Posterior vena cava (tissue), 2 donors: ENCODE measurements at places on chromosomes 13 and 19. TPM values are rescaled to one million over a fixed set of nuclear protein-coding genes. Genes with fewer than 3 reads are reported as not detected.

Gene DNAJB1
- 63.2 TPM for total RNA-seq

GRCh38 chr19:45508861-45509691, 1.8 kb downstream of the VASP start:
- DNase-seq = peak; percentile 96

GRCh38 chr19:18414504-18415177, 4.6 kb upstream of the SSBP4 start:
- no peak for DNase-seq

DNA sequence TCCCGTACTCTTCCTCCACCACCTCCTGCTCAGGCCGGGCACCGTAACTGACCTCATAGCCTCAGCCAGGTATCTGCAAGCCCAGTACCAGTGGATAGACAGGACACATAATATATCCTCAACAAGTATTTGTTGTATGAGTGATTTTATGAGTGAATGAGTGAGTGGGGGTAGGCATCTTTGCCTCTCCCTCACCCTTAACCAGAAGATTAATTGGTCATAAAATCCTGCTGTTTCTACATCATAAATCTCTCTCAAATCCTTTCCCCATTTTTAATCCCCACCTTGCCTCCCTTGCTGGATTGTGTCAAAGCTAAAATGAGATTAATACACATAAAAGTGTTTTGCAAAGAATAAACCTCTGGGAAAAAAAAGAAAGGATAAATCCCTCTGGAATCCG, 44.4 kb upstream of the HMGB1 start:
- no peak for DNase-seq

GRCh38 chr19:32691291-32691951, at the start of gene NUDT19:
TSS of gene NUDT19 (plus strand) at chr19:32691821. CDS start at chr19:32691961, 140 bp downstream.
- peak; percentile 96 for DNase-seq

- no peak for DNase-seq
Observed at GRCh38 chr13:30968846-30969245, 36.4 kb downstream of the TEX26 start.

DNA sequence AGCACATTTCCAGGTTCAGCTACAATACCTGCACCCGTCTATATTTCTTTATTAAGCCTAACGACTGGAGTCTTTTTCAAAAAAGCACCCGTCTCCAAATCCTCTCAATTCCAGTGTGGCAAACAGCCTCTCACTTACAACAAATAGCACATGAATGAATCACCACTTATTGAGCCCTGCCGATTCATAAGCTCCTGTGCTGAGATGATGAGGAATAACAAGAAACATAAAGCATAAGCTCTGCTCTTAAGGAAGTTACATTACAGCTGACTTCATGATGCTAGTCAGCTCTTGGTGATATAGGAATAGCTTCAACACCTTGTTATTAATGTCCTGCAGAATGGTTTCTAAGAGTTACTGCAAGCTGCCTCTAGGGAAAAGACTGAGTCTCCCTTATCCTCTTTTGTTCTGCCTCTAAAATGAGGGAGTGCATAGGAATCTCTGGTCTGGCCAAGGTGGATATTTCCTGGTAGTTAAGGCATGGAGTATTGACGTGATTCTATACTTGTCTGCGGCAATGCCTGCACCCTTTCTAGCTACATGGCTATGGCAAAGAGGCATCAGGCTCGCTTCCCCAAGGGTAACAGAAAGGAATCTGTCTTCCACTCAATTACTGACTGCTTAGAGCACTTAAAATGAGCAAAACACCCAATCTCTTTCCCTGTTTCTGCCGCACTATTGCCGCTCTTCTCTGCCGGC, 195.7 kb downstream of the KLF12 start:
- DNase-seq = no peak

DNA sequence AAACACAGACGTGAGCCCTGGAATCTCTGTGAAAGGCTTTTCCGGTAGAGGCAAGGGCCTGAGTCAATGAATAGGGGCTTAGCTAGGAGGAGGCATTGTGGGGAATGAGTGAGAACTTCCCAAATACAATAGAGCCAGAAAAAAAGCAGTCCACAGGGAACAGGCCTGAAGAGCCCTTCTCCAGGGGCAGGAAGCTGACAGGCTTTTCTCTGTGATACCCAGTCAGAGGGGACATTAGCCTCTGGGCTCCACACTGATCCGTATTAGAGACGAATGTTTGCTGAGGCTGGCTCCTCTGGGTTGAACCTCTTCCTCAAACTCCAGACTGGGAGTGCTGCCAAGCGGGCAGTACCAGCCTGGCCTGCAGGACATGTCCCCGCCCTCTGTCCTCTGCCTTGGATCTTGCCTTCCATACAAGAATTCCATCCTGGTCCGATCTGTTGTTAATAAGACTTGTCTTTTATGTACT, 2.3 kb downstream of the DHRS12 start:
- DNase-seq = peak; percentile 87

Gene DCT
- total RNA-seq = 0.32 TPM

GRCh38 chr19:12208221-12208620, 45.3 kb downstream of the ZNF136 start:
- DNase-seq = no peak

DNA sequence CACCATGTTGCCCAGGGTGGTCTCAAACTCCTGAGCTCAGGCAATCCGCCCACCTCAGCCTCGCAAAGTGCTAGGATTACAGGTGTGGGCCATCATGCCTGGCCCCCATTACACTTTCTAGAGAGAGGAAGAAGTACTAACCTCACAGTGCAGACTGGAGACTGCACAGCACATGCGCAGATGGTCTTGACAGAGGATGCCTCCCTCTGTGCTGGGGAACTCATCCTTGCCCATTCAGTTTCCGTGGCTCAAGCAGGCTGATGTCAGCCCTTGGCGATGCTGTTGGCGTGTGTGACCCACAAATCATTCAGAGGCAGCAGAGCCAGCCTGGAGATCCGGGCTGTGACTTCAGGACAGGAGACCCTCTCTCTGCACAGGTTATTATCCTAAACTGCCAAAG, 14.6 kb upstream of the FFAR2 start:
- DNase-seq = peak; percentile 37

- DNase-seq = no peak
Observed at GRCh38 chr13:101691341-101691860, 238.9 kb downstream of the ITGBL1 start.

DNA sequence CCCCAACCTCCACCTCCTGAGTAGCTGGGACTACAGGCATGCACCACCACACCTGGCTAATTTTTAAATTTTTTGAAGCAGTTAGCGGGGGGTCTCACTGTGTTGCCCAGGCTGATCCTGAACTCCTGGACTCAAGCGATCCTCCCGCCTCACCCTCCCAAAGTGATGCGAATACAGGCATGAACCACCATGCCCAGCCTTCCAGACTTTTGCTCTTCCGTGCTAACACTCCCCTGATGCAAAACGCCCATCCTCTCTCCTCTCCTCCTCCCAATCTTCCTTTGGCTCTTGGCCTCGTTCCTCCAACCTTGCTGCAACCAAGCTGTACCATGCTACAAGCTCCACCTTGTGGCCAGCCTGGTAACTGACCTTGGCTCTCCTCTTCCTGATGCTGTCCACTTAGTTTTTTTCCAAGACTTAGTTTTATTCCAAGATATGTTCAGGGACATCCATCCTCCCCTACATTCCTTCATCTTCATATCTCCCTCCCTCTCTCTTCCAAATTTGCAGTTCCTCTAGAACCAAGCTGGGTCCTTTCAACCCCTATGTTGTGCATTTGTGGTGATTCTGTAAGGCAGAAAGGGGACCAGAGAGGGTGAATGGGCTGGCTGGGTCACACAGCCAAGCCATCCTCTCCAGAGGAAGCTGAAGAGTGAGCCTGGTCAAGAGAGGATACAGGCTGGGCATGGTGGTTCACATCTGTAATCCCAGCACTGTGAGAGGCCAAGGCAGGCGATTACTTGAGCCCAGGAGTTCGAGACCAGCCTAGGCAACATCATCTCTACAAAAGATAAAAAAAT, 32.8 kb downstream of the TINCR start:
- DNase-seq = no peak

GRCh38 chr19:33408538-33409434, 35.3 kb downstream of the CEBPG start:
- no peak for DNase-seq

Gene IPO5
- total RNA-seq = 180 TPM

Gene LILRA5
- 6.2 TPM for total RNA-seq

- no peak for DNase-seq
Observed at GRCh38 chr13:76871432-76871831, 14.8 kb downstream of the KCTD12 start.

GRCh38 chr13:33690354-33690753, 127.6 kb upstream of the RFC3 start:
- no peak for DNase-seq

DNA sequence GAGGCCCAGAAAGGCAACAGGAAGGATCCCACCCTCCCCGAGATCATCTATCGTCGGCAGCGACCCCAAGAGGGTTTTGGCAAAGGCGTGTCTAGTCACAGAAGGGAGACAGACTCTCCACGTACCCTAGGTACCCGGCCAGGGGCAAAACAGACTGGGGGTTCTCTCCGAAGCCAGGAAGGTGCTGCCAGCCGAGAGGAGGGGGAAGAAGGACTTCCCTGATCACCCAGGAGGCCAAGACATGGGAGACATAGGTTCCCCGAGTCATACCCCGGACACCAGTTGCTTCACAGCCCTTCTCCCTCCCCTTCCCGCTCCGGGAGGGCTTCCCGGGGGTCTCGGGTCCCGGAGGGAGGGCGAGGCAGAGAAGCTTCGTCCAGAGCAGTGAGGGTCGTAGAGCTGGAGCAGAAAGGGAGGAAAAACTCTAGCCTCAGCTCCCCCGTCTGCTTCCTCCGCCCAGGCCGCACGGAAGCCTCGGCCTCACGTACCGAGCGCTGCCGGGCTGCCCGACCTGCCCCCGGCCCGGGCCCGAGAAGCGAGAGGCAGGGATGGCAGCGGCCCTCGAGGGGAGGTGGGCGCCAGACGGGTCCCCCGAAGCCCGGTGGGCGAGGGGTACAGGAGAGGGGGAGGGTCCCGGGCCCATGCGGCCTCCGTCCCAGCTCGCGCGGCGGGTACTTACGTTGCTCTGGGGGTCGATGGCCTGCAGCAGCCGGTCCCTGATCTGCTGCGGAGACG, 644 bp downstream of the MED26 start:
- no peak for DNase-seq

Gene GRIK5
- total RNA-seq = 11.3 TPM

DNA sequence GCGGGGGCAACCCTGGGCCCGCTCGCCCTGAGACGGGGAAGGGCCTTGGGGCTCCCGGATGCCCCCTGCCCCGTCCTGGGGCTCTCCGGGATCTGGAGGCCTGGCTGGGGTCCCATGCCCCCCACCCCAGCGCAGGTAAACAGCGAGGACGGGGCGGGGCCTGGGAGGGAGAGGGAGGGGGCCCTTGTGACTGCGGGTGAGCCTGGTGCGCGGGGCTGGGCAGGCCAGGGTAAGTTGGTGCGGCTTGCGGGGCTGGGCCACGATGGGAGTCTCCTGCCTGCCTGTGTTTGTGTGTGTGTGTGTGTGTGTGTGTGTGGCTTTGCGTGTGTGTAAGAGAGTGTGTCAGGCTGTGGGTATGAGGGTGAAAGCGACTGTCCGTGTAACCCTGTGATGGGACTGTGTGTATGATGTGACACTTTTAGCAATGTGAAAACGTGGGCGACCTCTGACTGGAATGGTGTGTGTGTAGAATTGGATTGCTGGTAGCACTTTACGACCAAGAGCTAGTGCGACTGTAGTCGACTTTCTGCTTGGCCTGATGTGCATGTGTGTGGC, 426 bp downstream of the KLC3 start:
- no peak for DNase-seq

- no peak for DNase-seq
Observed at GRCh38 chr19:16349551-16350152, 25.0 kb downstream of the KLF2 start.

GRCh38 chr13:65999411-65999810, 1230.7 kb downstream of the PCDH9 start:
- DNase-seq = no peak

- no peak for DNase-seq
Observed at GRCh38 chr13:72959643-72960042, 99.2 kb upstream of the KLF5 start.

Gene SETDB2
- 11.0 TPM for total RNA-seq

DNA sequence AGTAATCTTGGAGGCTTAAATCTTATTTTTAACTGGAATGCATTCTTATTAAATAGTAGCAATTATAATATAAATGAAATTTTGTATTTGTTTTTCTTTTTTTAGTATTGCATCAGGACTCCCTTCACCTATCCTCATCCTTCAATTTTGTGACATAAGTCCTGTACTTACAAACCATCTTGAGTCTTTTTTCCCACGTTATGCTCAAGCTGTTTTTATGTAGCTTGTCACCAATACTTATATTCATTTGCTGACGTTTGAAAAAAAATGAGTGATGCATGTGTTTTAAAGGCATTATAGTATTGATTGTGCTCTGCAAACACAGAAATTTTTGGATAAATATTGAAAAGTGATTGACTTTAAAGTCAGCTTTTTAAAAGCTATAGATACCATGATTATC, 888 bp downstream of the GPR18 start:
- no peak for DNase-seq

- DNase-seq = no peak
Observed at GRCh38 chr19:5392486-5392885, 51.9 kb upstream of the PTPRS start.

DNA sequence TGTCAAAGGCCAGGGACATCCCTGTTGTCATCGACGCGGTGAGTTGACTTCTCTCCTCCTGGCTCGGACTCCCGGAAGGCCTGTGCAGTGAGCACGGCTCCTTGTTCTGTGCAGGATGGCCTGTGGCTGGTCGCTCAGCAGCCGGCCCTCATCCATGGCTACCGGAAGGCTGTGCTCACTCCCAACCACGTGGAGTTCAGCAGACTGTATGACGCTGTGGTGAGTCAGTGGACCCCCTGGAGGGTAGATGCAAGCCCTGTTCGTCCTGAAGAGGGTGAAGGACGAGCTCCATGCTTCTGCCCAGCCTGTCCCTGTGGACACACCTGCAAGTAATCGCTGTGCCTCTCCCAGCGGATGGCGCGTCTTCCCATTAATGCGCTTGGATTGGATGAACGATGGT, 19.2 kb downstream of the NAXD start:
- peak; percentile 49 for DNase-seq

GRCh38 chr19:4060621-4061177, 6.0 kb downstream of the ZBTB7A start:
- DNase-seq = no peak

- DNase-seq = no peak
Observed at GRCh38 chr19:10408511-10409283, 5.4 kb upstream of the CDC37 start.

DNA sequence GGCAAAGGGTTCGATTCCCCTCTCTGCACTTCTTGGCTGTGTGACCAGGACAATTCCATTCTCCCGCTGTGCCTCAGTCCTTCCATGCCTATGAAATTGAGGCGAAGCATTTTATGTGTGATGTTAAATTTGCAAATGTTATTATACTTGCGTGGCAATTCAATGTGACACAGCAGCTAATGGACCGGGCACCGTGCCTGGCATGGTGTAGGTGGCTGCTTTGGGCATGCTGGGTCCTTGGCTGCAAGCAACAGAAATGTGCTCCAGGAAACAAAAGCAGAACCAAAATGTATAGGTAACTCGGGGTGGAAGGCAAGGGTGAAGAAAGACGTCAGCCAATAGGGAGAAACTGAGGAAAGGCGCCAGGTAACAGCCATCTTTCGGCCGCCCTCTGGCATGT, 37.1 kb downstream of the TINCR start:
- no peak for DNase-seq

Gene LIM2
- not detected for total RNA-seq

Gene EBI3
- total RNA-seq = 2.0 TPM

GRCh38 chr19:5697890-5698634, 8.0 kb downstream of the RPL36 start:
- DNase-seq = peak; percentile 77

Gene TBXA2R
- total RNA-seq = 49.6 TPM

Gene UBE2L5
- total RNA-seq = 1.2 TPM

GRCh38 chr13:111178402-111178801, 63.3 kb downstream of the ARHGEF7 start:
- DNase-seq = no peak
